Frontal cortex (tissue), 4 donors: ENCODE measurements at places on chromosomes 5 and 9. TPM values are rescaled to one million over a fixed set of nuclear protein-coding genes. Genes with fewer than 3 reads are reported as not detected.

Gene DOCK2
- total RNA-seq = 3.3 TPM

Gene PRRC2B
- 117 TPM for total RNA-seq

Gene FOXD4
- total RNA-seq = 1.2 TPM

Gene TSLP
- total RNA-seq = not detected

Gene PTGS1
- 0.41 TPM for total RNA-seq

Gene TGFBR1
- 75.8 TPM for total RNA-seq

Gene CDX1
- total RNA-seq = not detected

Gene TLR4
- total RNA-seq = 4.9 TPM

Gene JAKMIP2
- 56.3 TPM for total RNA-seq

Gene CCDC69
- 0.41 TPM for total RNA-seq

Gene SIT1
- total RNA-seq = not detected

Gene GTF2H2
- 34.2 TPM for total RNA-seq

Gene TRIM14
- total RNA-seq = 0.82 TPM

Gene MELK
- 8.2 TPM for total RNA-seq

Gene IFNA2
- not detected for total RNA-seq

Gene PCA3
- total RNA-seq = 0.82 TPM

Gene JMY
- 39.9 TPM for total RNA-seq

Gene SLC34A1
- not detected for total RNA-seq

Gene ZDHHC11B
- 4.5 TPM for total RNA-seq

Gene GBGT1
- 2.0 TPM for total RNA-seq

Gene LEAP2
- 1.2 TPM for total RNA-seq

Gene OR1J2
- total RNA-seq = not detected

Gene ZNG1C
- 25.7 TPM for total RNA-seq

Gene PCDHA10
- 10.6 TPM for total RNA-seq

Gene SPINK6
- total RNA-seq = not detected
